Hepatic stellate cell (primary cell): ENCODE measurements at places on chromosomes 12 and 14.

DNA sequence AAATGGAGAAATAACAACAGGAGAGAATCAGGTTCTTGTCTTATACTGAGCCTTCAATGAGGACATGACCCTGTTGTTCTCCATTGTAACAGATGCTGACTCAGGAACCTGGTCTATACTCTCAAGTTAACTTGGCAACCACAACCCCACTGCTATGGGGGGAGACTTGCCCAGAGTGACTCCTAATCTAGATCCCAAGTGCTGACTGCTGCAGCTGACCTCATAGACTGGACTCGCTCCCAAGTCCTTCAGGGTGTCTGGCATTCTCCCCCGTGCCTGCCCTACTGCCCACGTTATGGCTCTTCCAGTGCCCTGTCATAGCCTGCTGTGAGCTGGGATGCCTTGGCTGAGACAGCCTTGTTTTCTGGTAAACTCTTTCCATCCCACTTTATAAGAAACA, 37.1 kb downstream of the NID2 start:
- no peak for DNase-seq

DNA sequence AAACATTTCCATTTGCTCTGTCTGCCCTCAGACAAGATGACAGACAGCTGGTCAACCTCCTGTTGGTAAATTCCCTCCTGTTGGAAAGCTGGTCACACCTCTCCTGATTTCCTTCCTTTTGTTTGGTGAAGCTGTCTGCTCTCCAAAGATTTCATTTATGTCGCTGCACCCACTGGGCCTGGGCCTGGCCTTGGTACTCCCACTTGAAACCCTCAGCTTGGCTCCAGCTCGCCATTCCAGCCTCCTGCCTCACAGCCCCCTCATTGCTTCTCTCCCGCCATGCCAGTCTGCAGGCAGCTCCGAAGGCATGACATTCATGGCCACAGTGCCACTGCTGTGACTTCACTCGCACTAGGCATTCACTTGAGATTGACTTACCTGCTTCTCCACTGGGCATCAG, 451.8 kb downstream of the VRK1 start:
- DNase-seq: no peak

DNA sequence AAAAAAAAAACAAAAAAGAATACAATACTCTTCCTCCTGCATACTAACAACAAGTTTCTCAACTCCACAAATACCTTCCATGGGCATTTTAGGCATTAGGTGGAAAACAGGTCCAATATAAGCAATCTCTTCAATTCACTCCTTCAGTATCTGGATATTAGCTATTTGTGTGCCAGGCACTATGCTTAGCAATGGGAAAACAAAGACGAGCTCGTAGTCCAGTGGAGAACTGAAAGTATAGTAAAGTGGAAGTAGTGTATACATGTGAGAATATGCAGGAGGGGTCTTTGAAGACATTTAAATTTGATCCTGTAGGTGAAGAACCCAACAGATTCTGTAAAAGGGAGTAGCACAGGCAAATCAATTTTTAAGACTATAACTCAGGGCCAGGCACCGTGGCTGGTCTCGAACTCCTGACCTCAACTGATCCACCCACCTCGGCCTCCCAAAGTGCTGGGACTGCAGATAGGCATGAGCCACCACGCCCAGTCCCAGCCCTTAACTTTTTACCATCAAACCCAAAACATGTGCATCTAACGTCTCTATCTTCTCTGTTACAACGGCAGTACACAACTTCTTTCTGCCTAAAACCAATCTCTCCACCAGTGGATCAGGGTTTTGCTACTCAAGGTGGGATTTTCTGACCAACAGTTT, 10.6 kb downstream of the HECTD1 start:
- DNase-seq: no peak

- no peak for DNase-seq
Observed at GRCh38 chr14:34580381-34580780, 40.9 kb upstream of the EAPP start.

- DNase-seq: no peak
Observed at GRCh38 chr12:2110127-2110526, 57.3 kb downstream of the CACNA1C start.

- no peak for DNase-seq
Observed at GRCh38 chr12:109772622-109773321, 59.1 kb downstream of the FAM222A start.

- peak; percentile 94 for DNase-seq
Observed at GRCh38 chr14:105473677-105474482, 741 bp upstream of the CRIP2 start.

DNA sequence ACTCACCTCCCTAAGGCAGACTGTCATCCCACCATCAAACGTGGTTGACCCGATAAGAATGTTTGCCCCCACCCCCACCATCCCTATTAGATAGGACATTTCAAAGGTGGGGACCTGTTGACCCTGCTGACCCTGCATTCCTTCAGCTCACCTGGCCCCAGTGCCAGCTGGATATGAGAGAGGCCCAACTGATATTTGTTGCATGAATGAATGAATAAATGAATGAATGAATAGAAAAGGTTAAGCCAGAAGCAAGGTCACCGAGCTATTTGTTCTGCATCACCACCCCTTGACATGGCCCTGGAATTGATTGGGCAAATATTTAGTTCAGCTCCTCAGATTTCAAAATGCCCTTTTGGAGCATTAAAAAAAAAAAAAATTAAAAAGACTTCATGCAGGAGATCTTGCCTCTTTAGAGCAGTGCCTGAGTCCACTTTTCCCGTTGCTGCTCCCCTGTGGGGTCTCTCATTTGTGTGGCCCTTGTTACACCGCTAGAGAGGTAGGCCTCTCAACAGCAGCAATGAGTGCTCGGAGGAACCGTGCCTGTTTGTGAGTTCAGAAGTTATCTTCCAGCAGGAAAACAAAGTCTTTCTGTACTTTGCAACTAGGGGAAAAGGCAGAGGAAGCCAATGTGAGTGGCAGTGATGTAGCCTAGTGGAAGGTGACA, 8.5 kb upstream of the SERPINA5 start:
- DNase-seq: no peak

DNA sequence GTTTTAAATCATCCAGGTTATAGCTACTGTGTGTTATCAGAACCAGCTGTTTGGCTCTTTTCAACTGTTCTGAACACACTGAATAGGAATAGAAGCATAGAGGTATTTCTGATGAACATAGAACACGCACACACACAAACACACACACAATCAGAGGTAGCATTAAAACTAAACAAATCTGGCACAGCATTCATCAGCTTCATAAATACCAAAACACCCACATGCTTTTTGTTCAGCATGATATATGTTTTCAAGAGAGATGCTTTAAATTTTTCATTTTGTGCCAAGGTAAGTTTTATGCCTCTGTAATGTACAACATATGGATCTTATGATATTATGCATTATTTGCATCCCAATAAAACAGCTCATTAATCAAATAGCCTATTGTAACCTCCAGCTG, 208.6 kb downstream of the GALC start:
- no peak for DNase-seq

DNA sequence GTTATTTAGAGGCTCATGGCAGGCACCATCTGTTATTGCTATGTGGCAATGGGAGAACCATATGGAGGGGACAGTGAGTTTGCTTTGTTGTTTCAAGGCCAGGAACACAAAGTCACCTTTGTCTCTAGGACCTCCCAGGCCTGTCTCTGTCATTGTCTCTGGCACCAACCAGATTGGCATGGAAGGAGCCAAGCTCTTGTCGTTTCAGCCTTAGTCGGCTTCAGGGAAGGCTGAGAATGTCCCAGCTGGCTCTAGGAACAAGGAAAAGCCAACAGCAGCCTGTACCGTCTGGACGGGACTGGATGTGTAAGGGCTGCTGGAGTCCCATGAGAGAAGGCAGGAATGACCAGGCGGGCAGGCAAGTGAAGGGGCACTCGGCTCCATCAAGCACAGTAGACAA, 29.2 kb downstream of the RPH3A start:
- no peak for DNase-seq

DNA sequence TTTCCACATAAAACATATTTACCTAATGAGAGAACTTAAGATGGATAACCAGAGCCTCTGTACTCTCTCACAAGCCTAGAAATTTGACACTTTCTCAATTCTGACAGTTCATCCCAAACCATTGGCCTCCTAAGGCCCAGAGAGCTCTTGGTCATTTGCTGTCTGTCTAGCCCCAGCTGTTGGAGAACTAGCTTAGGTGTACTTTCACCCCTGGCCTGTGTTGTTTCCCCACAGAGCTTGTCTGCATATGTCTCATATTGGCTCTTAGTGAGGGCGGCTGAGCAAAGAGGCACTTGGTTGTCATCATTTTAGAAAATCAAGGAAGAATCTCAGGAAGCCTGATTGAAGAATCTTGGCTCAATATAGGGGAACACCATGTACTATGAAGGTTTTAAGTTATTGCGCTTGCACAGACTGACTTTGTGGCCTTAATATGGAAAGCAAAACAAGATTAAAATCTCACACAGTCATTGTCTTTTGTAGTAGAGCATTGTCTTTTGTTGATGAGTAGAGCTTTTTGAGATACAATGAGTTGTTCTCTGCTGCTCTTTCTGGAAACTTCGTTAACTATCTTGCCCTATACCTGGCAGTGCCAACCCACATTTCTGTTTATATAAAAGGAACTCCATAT, 324.6 kb downstream of the RAD51B start:
- DNase-seq: no peak

- DNase-seq: no peak
Observed at GRCh38 chr14:102646615-102647014, 54.2 kb downstream of the RCOR1 start.

DNA sequence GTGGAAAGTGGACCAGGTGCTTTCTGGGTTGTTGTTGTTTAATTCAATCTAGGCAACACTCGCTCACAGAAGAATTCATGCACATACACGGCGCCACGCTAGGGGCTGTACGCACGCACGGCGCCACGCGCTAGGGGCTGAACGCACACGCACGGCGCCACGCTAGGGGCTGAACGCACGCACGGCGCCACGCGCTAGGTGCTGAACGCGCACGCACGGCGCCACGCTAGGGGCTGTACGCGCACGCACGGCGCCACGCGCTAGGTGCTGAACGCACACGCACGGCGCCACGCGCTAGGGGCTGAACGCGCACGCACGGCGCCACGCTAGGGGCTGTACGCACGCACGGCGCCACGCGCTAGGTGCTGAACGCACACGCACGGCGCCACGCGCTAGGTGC, 54.3 kb downstream of the NINJ2 start:
- DNase-seq: no peak

GRCh38 chr14:64227856-64228255, 66.3 kb downstream of the ESR2 start:
- no peak for DNase-seq

DNA sequence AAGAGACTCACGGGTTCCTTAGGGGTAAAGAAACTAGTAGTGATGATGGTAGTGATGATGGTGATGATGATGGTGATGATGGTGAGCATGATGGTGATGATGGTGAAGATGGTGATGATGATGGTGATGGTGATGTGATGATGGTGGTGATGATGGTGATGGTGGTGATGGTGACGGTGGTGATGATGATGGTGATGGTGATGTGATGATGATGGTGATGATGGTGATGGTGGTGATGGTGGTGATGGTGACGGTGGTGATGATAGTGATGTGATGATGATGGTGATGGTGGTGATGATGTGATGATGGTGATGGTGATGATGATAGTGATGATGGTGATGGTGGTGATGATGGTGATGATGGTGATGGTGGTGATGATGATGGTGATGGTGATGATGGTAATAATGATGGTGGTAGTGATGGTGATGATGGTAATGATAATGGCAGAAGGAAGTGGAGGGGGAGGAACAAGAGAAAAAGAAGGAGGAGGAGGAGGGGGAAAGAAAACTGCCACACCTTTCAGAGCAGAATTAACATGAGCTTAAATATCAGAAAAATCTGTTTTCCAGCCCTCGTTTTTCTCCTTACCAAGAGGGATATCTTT, 85.5 kb downstream of the FZD10 start:
- DNase-seq: no peak

DNA sequence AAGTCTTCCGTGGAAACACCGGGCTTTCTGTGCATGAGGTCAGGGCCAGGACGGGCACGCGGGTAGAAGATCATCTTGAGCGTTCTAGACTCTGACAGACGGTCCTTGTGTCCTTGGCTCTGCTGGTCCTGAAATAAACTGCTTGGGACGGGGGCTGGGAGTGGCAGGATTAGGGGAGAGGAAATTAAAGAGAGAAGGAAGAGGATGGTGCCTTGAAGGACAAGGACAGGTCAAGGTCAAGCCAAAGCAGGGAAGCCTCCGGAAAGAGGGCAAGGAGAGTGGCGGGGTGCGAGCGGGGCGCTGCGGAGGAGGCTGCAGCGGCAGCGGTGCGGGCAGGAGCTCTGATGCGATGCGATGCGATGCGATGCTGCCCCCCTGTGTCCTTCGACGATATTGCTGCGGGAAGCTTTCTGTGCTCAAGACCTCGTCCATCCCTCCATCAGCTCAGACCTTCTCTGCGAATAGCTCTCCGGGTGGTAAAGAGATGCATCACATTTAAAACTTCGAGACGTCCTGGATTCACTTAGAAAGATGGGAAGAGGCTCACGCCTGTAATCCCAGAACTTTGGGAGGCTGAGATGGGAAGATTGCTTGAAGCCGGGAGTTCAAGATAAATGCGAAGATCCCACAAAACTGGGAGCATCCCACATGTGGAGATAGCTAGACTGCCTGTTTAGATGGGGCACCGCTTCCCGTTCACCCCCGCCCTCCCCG, 110.1 kb upstream of the TMEM132D start:
- DNase-seq: peak; percentile 35

GRCh38 chr12:114530417-114530816, 124.5 kb upstream of the TBX5 start:
- DNase-seq: no peak
